Substantia nigra (tissue), 51 donors: ENCODE measurements at places on chromosomes 16 and 17.

DNA sequence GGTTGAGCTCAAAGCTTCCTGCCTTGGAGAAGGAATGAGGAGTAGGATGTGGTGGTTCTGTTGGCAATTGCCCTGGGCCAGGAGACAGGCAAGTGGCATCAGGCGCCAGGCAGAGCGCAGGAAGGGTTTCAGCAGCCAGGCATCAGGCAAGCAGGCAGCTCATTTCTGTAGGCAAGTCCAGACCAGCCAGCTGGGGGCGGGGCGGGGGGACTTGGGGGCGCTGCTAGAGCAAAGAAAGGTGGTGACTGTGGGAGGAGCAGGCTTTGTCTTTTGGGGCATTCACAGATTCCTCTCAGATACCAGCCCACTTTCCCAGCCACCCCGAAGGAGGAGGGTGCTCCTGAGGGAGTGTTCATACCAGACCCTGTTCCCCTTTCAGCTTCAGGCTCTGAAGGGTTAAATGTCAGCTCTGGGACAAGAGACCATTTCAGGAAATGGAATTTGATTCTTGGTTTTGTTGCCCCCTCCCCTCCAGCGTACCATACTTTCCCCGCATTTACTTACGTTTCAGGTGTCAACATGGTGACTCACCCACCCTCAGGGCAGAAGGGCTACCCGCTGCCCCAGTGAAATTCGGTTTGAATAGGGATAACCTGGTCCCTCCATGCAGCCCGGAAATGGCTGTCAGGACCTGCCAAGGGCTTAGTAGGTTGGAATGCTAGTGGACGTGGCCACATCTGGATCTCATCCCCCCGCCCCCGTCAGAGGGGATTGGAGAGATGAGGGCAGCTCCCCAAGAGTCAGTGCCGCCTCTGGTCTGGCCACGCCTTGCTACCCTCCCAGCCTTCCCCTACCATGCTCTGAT, 13.2 kb downstream of the NGFR start:
- DNase-seq: no peak

DNA sequence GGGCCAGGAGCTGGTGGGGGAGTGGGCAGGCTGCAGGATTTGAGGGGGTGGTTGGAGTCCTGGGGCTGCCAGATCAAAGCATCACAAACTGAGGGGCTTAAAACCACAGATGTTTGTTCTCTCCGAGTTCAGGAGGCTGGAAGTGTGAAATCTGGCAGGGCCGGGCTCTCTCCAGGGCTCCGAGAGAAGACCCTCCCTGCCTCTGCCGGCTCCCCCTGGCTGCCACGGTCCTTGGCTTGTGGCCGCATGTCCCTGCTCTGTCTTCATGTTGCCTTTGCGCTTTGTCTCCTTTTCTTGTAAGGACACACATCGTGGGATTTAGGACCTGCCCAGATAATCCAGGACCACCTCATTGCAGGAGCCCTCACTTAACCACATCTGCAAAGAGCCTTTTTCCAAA, 139.8 kb upstream of the GSE1 start:
- DNase-seq: no peak

DNA sequence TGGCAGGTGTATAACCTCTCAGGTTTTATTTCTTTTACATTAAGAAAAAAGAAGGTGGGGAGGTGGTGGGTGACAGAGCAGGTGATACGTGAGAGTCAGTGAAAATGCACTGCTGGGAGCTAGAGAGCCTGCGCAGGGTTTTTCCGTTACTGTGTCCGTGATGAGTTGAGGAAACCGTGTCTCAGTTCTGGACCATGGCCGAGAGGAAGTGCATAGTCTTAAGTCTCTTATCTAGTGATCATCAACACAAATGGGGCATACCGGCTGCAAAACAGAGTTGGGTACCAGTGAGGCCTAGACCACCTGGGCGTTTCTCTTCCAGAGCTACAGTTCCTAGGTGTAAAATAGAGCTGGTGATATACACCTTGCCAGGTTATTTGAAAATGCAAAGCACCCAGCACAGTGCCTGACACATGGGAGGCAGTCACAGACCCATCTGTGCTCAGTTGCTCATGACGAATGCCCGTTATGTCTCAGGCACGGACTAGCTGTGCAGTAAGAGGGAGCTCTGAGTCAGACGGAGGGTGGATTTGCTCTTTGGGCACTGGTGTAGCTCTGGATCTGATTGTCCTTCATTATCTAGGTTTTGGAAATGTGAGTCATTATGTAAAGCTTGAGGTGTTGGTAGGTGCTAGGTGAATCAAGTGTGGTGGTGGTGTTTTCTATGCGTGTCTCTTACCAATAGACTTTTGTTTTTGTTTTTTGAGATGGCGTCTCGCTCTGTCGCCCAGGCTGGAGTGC, 60.9 kb downstream of the RPTOR start:
- no peak for DNase-seq

DNA sequence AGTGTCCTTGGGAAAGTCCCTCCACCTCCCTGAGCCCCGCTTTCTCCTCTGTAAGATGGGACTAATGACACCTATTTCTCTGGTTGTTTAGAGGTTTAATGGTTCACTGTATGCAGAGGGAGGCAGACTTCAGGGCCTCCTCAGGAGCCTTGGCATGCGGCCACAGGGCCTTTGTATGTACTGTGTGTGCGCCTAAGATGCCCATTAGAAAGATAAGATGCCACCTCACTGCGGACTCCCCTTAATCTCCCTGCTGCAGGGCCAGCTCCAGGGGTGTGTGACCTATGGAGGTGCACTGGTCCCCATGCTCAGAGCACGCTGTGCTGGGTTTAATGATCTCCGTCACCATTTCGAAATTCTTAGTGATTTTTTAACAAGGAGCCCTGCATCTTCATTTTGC, 59.3 kb downstream of the TMEM235 start:
- no peak for DNase-seq

- DNase-seq: no peak
Observed at GRCh38 chr16:74829637-74830036, 55.0 kb upstream of the FA2H start.

GRCh38 chr17:74126179-74126900, 77.1 kb upstream of the RPL38 start:
- no peak for DNase-seq

- DNase-seq: no peak
Observed at GRCh38 chr17:69764146-69764545, 310.9 kb upstream of the KCNJ16 start.

GRCh38 chr17:51793686-51794085, 364.8 kb downstream of the CA10 start:
- DNase-seq: no peak

- peak; percentile 19 for DNase-seq
Observed at GRCh38 chr17:82489117-82489516, 30.4 kb upstream of the FOXK2 start.

DNA sequence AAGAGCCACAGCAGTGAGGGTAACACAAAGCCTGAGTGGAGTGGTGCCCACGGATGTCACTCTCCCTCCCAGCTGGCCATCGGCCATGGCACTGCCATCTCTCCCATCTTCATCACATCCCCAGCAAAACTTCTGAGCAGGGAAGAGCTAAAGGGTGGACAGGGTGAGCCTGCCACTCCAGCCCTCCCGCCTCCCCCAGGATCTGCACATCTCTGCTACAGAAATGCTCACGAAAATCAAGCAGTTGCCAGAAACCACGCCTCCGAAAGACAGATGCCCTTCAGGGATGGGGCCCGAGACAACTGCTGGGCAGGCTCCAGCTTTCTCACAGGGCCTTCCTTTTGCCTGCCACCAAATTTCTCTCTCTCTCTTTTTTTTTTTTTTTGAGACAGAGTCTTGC, 3.6 kb downstream of the GRIN2C start:
- no peak for DNase-seq

GRCh38 chr17:30336369-30337171, 2.7 kb upstream of the TMIGD1 start:
- no peak for DNase-seq

DNA sequence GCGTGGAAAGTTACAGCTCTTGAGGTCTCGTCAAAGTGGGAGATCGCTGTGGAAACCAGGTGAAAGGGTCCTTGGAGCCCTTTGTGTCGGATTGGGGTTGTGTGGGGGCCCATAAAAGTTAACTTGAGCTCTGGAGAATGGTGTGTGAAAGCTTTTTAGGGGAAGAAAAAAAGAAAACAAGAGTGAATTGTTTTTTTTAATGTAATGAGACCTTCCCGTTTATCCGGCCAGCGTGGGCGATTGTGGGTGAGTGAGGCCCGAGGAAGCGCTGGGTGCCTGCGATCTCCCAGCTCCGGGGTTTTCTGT, 150.6 kb downstream of the MSI2 start:
- no peak for DNase-seq

DNA sequence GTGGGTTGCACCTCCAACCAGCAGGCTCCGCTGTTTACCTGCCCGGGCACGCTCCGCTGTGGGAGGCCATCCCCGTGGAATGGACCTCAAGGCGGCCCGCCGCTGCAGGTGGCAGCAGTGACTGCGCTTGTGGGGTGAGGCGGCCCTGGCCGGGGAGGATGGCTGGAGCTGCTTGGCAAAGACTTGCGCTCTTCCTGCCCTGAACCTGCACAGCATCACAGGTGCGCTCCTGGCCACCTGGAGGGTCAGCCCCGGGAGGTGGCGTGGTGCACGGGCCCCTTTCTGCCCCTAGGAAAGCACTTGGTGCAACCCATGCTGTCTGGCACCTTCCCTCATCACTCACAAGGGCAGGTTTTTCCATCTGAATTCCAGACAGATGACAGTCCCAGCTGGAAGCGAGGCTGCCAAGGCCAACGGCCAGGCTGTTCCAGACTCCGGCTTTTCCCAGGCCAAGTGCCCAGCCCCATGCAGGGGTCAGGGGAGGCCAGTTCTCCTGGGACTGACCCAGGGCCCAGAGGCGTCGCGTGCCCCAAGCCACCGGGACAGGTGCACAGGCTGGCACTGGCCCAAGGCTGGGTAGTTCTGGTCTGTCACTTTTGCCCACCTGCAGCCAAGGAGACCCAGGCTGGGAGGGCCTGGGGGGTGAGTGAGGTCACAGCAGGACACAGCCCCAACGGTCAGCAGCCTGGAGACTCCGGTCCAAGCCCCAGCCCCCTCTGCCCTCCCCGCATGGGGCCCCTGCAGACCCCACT, 13.3 kb downstream of the UTS2R start:
- DNase-seq: no peak

- no peak for DNase-seq
Observed at GRCh38 chr16:55154956-55155355, 169.0 kb upstream of the IRX6 start.

DNA sequence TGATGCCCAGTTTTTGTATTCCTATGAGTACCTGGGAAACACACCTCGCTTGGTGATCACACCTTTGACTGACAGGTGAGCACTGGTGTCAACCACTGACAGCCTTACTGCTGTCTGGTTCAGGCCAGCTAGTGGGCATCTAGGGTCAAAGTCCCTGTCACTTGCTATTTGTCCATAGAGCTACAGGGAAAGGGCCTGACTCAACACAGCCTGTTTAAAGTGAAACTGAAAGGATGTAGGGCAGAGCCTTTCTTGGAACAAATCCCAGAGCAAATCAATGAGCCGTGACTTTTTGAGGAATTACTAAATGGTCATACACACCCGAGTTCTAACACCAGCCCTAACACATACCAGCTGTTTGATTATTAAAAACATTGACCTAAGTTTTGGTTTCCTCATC, 106.8 kb downstream of the DNAH9 start:
- no peak for DNase-seq

- no peak for DNase-seq
Observed at GRCh38 chr16:11835891-11836649, 15.3 kb downstream of the RSL1D1 start.

DNA sequence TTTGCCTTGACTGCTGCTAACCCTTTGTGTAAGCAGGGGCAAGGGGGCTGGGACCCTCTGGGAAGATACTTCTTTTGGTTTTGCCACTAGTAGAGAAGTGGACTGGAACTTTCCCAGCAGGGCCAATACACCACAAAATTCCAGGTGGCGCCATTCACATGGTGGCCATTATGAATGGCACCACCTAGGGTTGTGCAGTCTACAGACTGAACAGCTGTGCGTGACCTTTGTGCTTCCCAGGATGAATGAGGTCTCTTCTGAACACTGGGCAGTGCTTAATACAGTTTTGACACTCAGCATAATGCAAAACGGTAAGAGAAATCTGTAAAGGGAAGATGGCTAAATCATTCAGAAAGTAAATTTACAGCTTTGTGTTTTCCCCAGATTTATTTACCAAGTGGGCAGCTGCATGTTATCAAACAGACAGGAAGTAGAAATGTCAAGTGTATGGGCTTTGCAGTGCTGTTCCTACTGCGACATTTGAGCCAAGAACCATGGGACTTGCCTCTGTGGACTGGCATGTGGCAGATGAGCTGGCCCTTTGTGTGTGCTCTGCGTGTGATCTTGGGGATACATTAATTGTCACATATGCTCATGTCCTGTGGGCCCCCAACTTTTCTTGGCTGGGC, 9.2 kb downstream of the SYT17 start:
- no peak for DNase-seq

DNA sequence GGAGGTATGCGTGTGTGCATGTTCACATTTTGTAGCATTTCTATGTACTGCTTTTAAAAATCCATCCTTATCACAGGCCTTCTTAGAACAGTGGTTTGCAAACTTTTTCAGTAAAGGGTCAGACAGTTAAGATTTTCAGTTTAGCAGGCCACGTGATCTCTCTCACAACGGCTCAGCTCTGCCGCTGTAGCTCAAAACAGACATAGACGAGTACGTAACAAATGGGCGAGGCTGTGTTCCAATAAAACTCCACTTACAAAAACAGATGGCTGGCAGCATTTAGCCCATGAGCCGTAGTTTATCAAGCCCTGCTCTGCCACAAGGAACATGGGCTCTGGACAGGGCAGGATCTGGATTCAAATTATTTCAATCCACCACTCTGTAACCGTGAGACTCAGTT, 141.8 kb downstream of the XYLT1 start:
- DNase-seq: no peak

- DNase-seq: no peak
Observed at GRCh38 chr17:78132084-78132676, 1.6 kb downstream of the TMC8 start.

GRCh38 chr16:56673921-56674320, 4.3 kb downstream of the MT1H start:
- DNase-seq: no peak

DNA sequence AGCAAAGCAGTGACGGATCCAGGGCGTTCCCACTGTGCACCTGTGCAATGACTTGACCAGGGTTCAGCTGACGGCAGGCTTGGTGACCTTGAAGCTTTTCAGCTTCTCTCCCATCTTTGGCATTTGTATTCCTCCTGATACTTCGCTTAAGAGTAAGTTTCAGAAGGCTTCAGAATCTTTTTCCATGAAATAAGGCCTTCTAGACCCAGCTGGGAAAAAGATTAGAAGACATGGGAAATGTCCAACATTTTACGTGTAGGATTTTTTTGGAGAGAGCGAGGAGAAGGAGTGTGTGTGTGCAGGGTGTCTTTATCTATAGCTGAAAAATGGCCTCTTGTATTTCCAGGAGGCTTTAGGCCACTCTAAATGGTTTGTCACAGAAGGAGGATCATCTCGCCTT, 104.1 kb downstream of the BANP start:
- DNase-seq: no peak

DNA sequence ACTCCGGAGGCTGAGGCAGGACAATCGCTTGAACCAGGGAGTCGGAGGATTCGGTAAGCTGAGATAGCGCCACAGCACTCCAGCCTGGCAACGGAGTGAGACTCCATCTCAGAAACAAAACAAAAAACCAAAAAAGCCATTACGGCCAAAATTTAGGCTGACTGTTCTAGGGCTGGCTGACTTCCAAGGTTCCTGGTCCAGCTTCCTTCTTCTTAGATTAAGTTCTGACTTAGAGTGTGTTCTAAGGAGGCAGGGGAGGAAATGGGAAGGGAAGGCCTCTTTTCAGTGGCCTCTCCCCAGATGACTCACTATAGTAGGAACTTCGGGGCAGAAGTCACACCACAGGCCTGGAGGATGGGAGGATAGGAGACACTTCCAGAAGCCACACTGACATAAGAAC, 27.7 kb upstream of the CLEC18B start:
- DNase-seq: no peak
